ENCODE measurements at places on chromosomes 11 and 22.

DNA sequence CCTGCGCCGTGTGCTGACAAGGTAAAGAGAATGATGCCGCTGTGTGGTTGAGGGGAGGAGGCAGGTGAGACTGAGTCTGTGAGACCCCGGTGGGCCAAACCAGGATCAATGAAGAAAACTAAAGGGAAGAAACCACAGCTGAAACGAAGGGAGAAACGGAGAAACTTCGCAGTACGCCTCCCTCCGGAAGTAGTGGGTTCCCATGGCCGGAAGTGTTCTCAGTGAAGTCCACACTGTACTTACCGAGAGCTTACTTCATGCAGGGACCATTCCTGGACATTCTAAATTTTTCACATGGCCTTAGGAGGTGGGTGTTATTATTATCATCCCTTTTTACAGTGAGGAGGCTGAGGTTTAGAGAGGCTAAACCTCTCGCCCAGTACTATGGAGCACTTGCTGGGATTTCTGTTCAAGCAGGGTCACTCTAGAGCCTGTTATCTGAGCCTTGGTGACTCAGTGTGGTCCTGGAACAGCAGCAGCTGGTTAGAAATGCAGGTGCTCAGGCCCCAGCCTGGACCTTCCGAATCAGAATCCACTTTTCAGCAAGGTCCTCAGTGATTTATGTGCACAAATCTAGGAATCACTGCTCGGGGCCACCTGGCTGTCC lies 17.9 kb downstream of the CD5 start:
- no peak for DNase-seq

DNA sequence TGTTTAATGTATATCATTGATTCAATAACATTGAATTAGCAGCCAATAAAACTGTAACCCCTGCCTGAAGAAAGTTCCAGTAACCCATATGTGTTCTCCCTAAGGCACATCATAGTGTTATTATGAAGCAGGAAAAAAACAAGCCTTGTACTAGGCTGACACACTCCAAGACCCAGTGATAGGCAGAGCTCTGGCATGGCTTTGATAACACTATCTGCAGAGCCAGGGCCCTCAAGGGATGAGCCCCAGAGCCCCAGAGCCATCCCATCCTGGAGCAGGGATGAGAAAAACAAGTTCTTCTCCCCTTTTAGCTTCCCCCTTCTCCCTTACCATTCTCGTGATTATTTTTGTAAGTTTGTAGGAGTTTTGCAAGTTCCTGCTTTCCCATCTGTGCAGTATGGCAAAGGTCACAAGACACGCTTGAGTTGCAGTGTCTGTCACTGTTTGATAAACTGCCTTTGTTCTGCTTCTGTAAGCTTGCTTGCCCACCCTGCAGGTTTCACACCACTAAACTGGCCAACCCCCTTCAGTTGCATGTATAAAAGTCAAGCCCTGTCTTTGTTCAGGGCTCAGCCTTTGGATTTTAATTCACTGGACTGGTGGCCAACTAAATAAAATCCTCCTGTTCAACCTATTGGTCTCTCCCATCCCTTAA lies 22.3 kb upstream of the GUCY1A2 start:
- peak; percentile 89 for DNase-seq

GRCh38 chr11:27807596-27807995 lies 107.3 kb upstream of the BDNF start:
- no peak for DNase-seq

DNA sequence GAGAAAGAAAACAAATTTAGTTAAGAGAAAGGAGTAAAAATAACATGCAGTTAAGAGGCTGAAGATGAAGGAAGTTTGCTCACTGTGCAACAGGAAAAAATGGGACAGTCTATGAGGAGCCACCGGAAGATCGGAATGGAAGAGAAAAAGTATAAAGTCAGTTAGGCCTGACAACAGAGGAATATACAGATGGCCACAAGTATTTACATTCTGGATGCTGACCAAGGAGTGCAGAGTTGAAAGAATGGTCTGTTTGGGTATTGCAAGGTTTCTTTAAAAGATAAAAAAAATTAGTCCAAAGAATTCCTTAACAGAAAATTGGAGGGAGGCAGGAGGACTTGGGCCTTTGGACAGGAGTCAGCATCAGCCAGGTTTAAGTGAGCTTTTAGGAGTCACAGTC lies 37.5 kb downstream of the RBFOX2 start:
- no peak for DNase-seq

- no peak for DNase-seq
These were observed 47.2 kb upstream of the MPEG1 start for GRCh38 chr11:59259867-59260475.

DNA sequence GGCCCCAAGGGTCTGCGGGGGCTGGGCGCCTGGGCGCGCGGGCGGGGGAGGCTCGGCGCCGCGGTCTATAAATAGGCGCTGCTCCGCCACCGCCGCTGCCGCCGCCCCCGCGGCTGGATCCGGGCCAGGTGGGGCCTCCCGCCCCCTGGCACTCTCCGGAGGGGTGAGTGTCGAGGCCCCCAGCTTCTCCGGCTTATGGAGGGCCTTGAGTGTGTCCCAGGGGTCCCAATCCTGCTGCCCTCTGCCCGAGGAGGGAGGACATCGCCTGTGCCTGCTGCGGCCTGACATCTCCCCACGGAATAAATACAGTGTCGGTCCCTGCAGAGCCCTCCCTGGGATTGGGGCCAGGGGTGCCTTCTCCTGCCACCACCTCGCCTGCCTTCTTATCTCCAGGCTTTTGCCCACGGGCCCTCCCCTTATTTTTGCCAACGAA lies 4.3 kb upstream of the GP1BB start:
- no peak for DNase-seq

GRCh38 chr22:36768141-36768540 lies 7.8 kb downstream of the IFT27 start:
- no peak for DNase-seq

DNA sequence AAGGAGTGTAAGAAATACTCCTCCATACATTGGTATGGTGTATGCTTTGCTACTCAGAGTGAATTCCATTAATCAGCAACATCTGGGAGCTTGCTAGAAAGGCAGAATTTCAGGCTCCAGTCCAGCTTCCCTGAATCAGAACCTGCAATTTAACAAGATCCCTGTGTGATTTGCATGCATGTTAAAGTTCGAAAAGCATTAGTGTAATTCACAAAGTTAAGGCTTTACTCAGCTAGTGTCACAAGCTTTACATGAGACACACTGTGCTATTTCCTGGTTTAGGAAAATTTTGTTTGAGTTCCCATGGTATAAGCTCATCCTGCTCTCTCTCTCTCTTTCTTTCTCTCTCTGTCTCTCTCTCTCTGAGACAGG lies 37.0 kb upstream of the HEPHL1 start:
- DNase-seq: no peak

DNA sequence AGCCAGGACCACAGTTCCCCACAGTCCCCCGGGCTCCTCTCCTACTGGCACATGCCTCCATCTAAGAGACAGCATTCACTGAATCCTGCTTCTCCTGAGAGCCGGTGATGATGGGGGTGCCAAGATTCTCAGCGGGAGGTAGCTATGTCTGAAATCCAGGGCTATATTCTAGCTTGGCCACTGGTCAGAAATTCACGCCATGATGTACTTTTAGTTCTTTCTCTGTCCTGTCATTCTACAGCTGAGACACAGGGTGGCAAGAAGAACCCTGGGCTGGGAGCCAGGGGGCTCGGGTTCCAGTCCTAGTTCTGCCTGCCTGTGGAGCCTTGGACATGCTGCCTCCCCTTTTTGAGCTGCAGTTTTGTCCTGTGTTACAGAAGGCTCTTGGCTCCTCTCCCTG lies 59.2 kb upstream of the PHOX2A start:
- no peak for DNase-seq

DNA sequence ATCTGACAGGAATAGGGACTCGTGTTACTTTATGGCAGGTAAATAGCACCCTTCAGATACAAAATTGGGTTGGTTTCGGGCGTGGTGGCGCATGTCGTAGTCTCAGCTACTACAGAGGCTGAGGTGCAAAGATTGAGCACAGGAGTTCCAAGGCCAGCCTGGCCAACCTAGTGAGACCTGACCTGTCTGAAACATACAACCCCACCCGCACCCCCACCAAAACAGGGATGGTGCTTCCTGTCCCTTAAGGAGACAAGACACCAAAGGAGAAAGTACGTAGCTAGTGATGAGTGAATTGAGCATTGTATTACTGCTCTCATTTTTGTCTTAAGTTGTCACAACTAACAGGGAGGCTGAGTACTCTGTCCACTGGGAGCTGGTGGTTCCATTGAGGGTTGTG lies 14.1 kb downstream of the RBM4 start:
- no peak for DNase-seq

DNA sequence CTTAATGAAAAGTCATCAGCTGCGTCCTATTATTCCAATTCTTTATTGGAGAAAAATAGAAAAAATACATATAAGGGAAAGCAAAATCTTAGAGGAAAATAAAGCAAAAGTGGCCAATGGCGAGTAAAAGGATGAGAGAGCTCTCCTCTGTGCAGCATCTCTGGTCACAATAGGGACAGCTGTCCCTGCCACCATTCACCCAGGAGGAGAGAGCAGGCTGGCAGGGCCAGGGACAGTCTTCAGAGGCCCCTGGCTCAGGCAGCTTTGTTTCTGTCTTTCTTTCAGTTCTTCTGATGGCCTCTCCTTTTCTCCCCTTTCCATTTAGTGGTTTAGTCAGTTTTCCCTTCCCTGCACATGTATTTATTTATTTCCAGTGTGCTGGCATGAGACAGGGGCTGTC lies 941.3 kb downstream of the NTM start:
- DNase-seq: no peak

GRCh38 chr11:112292785-112293407 lies 32.2 kb upstream of the PLET1 start:
- DNase-seq: peak; percentile 74

- no peak for DNase-seq
These were observed 3.9 kb downstream of the SCGB2A2 start for GRCh38 chr11:62273789-62274275.

DNA sequence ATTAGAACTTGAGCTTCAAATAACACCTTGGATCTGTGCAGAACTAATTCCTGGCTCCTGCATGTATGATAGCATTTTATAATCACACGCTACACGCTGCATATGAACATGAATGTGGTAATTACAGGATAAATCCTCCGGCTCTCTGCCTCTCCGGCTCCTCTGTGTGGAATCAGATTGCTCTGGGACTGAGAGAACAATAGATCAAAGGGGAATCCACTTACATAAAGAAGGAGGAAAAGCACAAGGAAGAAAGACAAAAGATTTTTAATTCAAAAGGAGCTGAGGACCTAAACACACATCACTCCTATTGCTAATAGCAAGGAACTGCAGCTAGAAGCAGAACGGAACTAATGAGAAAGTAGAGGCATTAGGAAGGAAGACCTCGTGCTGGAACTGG lies 240.9 kb downstream of the NTM start:
- DNase-seq: no peak

DNA sequence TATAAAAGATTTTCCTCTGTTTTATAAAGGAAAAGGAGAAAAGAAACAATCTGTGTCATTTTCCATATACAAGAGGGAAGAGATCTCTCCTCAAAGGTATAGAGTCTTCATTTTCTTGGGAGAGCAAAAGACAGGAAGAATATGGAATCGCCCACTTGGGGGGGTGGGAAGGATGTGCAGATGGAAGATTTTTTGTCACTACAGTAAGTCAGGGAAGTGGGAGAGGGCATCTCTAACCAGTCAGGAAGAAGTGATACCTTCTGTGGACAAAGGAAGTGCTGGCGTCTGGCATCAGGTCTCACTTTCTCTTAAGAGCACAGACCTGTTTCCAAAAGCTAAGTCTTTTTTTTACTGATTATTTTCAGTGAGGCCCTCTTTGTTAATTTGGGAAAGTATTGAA lies 1.4 kb downstream of the PRR14L start:
- DNase-seq: no peak

DNA sequence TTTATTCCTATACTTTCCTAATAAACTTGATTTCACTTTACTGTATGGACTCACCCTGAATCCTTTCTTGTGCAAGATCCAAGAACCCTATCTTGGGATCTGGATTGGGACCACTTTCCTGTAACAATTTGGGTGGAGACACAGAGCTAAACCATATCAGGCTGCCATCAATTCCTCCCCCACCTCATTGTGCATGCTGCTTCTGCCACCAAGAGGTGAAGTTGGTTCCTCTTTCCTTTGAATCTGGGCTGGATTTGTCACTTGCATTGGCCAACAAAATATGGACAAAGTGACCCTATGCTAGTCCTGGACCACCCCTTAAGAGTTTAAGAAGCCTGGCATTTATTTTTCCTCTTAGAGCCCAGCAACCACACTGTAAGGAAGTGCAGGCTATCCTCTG lies 39.4 kb upstream of the CEP295 start:
- no peak for DNase-seq

DNA sequence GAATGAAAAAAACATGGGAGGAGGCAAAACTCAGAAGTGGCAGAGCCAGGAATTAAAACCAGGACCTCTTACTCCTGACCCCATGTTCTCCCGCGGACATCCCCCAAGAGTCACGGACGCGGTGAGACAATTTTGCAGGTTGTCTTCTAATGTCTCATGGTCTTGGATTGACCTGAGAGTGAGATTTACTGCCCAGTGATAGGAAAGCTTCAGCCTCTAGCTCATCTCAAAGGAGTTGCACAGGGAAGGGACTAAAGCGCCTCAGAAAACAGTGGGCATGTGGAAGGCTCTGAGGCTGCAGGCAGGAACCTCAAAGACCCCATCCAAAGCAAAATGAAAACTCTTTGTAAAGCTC lies 197.4 kb downstream of the ADAMTS15 start:
- DNase-seq: no peak

GRCh38 chr11:19920982-19921381 lies 208.3 kb downstream of the NAV2 start:
- no peak for DNase-seq

GRCh38 chr22:46390652-46391301 lies 55.3 kb downstream of the TRMU start:
- no peak for DNase-seq

DNA sequence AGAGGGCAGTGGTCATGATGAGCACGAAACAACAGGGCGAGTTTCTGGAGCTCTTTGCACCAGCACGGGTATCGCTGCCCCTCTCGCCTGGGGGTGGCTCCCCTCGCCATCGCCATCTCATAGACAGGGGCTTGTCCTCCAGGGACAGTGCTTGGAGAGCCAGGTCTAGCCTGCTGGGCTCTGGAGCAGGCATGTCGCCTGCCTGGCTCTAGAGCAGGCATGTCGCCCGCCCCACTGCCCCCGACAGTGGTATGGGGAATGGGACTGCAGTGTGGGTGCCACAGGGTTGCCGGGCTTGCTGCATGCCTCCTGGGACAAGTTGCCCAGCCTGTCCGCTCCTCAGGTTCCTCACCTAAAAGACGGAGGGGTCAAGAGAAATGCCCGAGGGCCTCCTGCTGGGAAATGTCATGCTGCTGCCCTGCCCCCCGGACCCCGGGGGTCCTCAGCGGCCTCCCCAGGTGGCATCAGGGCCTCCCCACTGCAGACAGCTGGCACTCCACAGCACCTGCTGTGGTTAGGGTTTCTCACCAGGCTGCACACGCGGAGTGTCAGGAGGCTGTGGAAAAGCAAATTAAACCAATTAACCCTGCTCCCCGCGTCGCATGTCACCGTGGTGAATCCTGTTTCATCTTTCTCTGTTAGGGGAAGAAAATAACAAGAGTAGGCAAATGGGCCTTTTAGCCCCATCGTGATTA lies 403.0 kb downstream of the TBC1D22A start:
- no peak for DNase-seq

GRCh38 chr11:131099013-131099412 lies 182.7 kb upstream of the SNX19 start:
- DNase-seq: no peak

GRCh38 chr11:102538932-102539331 lies 8.4 kb upstream of the MMP7 start:
- no peak for DNase-seq

GRCh38 chr11:377174-377865 lies 8.0 kb downstream of the B4GALNT4 start:
- DNase-seq: no peak

- DNase-seq: no peak
These were observed 31.7 kb downstream of the KIRREL3 start for GRCh38 chr11:126968915-126969314.

- no peak for DNase-seq
These were observed 19.7 kb upstream of the ARHGAP8 start for GRCh38 chr22:44732661-44733060.

All from Caki2 (cell line).